ENCODE measurements at places on chromosomes 16 and 17.

GRCh38 chr17:49920030-49920769 lies 48.8 kb upstream of the DLX4 start:
- DNase-seq = no peak

- peak; percentile 85 for DNase-seq
These were observed 17.5 kb downstream of the SBK1 start for GRCh38 chr16:28309811-28310311.

DNA sequence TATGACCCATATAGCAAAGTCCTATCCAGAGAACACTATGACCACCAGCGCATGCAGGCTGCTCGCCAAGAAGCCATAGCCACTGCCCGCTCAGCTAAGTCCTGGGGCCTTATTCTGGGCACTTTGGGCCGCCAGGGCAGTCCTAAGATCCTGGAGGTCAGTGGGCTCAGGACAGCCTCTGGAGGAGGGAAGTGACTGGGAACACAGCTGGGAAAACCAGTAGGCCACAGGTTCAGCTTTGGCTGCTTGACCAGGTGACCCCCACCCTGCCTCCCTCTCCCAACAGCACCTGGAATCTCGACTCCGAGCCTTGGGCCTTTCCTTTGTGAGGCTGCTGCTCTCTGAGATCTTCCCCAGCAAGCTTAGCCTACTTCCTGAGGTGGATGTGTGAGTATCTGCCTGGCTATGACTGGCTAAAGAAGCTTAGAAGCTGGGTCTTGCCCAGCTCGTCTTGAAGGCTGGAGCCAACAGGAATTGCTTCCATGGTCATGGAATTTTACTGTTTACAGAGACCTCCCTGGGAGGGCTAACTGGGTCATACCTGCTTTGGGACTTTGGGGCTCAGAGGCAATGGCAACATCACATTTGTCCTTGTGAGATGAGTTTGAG lies 1.5 kb upstream of the OVCA2 start:
- no peak for DNase-seq

- no peak for DNase-seq
These were observed 176.5 kb downstream of the C16orf78 start for GRCh38 chr16:49550140-49550539.

DNA sequence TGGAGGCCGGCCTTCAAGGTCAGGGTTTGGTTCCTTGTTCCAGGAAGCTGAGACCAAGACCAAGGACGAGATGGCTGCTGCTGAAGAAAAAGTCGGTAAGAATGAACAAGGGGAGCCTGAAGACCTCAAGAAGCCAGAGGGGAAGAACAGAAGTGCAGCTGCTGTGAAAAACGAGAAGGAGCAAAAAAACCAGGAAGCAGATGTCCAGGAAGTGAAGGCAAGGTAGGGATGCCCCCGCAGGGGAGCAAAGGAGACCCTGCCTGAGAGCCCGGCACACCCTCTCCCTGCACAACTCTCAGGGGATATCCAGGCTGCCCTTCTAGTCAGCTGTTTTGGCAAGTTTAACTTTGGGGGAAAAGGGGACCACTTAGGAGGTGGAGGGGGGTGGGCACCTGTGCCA lies 29.0 kb downstream of the RNF213 start:
- DNase-seq = no peak

- no peak for DNase-seq
These were observed 36.9 kb downstream of the ZNF207 start for GRCh38 chr17:32386844-32387243.

DNA sequence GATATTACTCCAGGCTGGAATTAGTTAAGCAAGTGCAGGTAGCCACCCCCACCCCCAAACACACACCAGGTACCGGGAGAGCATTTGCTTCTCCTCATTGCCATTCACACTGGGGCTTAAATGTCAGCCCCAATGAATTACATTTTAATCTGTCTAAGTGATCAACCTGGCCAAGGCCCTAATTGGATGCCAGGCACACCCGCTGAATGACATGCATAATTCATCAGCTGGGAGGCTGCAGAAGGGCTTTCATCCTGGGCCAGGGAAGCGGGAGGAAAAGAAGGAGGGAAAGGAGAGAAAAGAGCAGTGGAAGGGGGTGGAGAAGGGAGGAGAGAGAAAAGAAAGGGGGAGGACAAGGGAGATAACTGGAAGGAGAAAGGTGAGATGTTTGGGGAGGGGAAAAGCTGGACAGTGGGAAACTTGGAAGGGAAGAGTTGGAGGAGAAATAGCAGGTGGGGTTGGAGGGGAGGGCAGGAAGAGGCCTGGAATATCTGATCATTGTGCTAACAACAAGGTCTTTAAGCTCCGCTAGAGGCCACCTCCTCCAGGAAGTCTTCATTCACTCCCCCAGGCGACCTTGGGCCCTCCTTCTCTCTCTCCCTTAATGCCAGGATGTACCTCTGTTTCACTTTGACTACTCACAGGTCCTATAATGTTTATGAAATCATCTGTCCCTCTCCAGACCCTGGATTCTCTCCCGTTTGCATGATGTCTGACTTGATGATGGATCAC lies 40.1 kb upstream of the CES5A start:
- DNase-seq = no peak

DNA sequence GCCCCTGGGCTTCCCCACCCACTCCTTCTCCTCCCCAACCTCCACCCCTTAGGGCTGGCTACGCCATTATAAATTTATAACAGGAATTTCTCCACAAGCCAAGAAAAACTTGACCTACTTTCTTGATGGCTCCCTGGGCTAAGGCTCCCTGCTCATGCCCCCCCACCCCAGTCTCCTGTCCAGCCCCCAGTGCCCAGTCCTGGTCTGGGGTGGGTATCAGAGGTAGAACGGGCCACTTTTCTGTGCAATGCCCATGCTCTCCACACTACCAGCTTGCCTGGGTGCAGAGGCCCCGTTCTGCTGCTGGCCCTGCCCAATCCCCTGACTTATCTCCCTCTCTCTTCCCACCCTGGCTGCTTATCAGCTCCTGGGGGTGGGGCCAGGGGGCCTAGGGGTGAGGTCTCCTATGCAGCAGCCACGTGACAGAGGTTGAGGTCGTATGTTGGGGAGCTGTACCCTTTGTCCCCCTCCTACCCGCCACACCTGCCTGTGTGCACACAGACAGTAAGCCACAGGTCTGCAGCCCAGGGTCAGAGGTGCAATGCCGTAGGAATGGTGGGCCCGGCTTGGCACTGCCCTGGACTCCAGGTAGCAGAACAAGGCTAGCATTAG lies 10.1 kb downstream of the THRA start:
- no peak for DNase-seq

DNA sequence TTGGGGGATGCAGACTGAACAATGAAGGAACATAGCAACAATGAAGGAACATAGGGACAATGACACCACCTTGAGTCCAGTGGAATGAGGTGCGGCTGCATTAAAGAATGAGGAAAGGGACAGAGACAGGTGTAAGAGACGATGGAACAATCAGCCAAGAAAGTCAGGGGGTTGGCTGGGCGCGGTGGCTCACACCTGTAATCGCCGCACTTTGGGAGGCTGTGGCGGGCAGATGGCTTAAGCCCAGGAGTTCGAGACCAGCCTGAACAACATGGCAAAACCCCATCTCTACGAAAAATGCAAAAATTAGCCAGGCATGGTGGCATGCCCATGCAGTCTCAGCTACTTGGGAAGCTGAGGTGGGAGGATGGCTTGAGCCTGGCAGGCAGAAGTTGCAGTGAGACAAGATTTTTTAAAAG lies 13.6 kb upstream of the CBFB start:
- no peak for DNase-seq

DNA sequence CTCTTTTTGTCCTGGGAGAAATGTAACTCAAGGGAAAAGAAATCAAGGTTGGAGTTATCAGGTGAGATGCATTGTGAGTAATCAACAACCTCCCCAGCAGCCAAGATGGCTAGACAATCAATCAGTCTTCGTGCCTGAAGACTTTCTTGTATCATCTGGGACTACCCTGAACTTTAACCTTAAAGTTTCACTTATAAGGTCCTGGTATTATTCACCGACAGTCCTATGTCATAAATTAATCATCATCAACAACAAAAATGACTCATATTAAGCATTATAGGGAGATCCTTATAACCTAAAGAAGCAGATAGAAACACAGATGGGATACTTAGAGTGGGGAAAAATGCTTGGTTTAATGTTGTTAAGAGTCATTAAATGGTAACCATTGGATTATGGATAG lies 7.7 kb upstream of the TEKT3 start:
- DNase-seq = no peak

DNA sequence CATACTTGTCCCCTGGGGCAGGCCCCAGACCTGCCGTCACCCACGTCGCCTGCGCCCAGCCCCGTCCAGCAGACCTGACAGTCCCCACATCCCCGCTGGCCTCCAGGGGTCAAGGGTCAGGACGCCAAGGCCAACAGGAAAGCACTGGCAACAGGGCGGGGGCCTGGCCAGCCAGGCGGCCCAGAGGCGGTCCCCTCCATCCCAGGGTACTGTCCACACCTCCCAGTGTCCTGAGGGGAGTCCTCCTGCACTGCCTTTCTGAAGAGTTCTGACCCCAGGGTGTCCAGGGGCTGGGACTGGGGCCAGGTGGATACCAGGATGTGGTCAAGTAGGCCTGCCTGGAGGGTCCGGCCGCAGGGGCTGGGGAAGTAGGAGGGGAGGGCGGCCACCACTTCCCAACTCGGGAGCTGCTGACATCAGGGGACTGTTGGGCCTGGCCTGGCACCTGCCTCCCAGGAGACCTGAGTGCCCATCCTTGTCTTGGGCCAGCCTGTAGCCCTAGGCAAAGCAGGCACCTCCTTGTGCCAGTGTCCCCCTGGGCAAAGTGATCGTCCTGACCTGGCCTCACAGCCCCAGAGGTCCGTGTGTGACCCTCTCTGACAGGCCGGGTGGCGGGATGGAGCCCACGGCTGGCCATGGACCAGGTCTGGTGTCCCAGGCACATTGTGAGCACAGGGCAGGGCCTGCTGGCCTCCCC lies 6.7 kb upstream of the AXIN1 start:
- no peak for DNase-seq

DNA sequence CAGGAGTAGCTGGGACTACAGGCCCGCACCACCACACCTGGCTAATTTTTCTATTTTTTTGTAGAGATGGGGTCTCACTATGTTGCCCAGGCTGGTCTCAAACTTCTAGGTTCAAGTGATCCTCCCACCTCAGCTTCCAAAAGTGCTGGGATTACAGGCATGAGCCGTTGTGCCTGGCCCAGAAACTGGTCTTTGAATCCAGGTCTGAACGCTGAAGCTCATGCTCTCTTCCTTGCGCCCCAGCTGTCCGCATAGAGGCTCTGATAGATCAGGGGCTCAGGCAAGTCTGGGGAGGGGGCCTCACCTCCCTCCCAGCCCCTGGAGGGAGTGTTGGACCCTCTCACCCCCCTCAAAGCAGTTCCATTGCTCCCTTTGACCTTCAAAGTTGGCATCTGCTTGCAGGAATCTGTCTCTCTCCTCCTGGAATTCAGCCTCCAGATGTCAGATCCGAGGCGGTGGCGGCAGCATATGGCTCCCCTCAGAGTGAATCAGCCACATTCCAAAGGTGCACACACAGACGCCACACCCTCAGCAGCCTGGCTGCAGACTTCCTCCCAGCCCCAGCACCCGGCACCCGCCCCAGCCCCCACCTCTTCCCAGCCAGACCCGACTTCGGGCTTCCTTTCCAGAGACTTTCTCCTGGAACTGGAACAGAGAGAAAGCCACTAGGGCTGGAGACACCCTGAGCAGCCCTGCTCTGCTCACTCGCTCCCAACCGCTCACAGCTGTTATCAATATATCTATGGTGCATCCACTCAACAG lies 16.9 kb upstream of the GLIS2 start:
- no peak for DNase-seq

- DNase-seq = no peak
These were observed 216.3 kb downstream of the PRKCA start for GRCh38 chr17:66518677-66519076.

- DNase-seq = no peak
These were observed 2.5 kb downstream of the CD300C start for GRCh38 chr17:74543406-74543805.

Measured in stimulated activated CD4-positive, alpha-beta T cell treated with anti-CD3 and anti-CD28 coated beads, Interleukin-1b, Interleukin-23, amount 100 ng/mL, for 48 hours (primary cell).